Omental fat pad (tissue), 4 donors: ENCODE measurements at places on chromosomes 7 and 10. TPM values are rescaled to one million over a fixed set of nuclear protein-coding genes. Genes with fewer than 3 reads are reported as not detected.

The LRRN3 gene
- 2.7 TPM for total RNA-seq

GRCh38 chr10:84216834-84217233 lies 8.5 kb downstream of the LRIT2 start:
- DNase-seq, result no peak

- DNase-seq, result no peak
These were observed 835 bp downstream of the COMMD3 start for GRCh38 chr10:22317076-22317370.

DNA sequence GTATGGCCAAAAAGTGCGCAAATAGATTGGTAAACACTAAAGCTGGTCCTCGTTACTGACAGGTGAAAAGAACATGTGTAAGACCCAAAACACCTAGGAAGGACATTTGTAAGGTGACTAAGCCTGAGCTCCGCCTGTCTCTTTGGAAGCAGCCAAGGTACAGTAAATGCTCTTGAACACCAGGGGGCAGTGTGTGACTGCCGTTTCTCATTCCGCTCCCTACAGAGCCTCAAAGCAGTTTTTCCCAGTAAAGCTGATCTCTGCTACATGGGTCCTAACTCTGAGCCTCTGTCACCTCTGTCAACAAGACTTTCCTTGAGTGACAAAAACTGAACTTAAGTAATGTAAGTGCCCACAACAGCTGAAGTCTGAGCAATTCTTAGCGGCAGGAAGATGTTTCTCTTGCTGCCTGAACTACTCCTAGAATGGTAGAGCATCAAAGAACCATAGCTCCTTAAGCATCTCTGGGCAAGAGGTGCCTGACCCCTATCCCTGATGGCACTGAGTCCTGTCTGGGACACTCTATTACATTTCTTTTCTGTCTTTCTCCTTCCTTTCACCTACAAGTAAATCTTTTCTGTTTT lies 238.0 kb upstream of the INHBA start:
- DNase-seq, result no peak

GRCh38 chr7:147539685-147540084 lies 1050.9 kb upstream of the C7orf33 start:
- DNase-seq, result no peak
